ENCODE measurements at places on chromosomes 7 and 10.
A peak's percentile ranks its signal among the peaks of the same experiment; 100 is the strongest.

DNA sequence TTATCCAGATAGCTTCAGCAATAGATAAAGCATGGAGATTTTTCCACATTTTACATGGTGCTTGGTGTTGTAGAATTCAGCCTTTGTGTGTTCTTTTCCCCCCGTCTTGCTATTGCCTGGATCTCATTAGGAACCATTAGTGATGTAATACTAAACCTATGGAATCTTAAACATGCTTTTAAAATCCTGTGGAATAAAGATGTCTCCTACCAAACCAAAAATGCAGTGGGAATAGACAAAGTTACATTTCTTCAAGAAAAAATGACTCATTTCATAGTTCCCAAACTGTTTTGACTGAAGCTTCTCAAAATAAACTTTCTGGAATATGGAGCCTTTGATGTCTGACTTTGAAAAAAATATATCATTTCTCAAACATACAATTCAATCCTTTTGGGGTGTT is 44.0 kb downstream of the CALD1 start:
- DNase-seq, result no peak

DNA sequence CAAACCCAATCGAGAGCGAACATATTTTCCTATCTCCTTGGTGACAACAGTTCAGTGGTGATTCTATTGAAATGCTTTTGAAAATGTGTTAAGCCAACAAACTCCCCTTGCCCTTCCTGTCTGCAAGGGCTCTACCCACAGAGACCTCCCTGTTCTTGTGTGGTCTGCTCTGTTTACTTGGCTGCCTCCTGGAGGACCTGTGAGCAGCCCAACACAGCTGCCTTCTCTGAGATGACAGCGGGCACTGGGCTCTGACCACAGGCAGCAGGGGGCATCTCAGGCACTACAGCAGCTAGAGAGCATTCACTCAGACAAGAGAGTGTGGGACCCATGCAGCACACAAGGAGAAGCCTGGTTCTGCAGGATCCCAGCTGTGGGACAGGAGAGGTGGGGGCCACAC is 416.4 kb downstream of the TCERG1L start:
- DNase-seq, result no peak

DNA sequence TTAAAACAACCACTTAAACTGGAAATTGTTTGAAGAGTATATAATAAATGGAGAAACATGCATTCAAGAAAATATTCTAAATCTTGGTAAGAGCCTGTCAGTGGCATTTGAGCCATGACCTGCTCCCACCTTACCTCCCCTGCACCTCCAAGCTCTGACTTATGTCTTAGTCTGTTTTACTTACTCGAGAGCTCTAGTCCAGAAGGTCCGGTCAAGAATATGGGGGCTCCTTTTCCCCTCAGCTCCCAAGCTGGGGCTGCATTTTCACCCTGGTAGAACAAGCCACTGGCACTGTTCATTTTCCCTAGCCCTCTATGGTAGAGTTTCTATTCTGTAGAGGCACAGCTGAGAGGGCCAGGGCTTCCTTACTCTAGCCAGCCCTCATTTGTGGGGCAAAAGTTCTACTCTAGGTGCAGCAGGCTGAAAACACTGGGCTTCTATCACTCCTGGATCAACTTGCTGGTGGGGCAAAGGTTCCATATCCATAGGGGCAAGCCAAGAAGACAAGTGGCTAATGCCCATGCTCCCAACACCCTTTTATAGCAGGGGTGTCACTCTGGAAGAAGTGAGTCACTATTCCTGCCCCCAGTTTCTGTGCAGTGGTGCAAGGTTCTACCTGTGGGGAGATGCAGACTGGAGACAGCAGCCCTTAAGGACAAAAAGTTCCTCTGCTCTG is 40.6 kb downstream of the ZNF438 start:
- no peak for DNase-seq

DNA sequence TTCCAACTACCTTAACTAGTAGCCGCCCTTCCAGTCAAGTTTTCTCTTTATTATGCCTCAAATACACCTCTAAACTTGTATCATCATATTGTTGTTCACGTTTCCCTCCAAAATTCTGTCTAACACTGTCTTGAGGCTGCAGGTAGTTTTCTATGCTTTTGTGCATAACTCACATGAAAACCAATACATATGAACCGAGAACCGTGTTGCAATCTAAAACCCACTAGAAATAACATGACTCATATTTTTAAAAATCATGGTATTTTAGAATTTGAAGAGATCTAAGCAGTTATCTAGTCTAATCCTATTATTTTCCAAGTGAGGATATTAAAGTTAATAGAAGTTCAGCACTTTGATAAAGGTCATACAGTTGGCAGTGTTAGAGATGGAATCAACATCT is 18.2 kb downstream of the LIPF start:
- DNase-seq, result no peak

GRCh38 chr10:132827423-132827789 is 41.5 kb upstream of the NKX6-2 start:
- no peak for DNase-seq

- no peak for DNase-seq
These were observed 2.0 kb downstream of the FXYD4 start for GRCh38 chr10:43373461-43373860.

DNA sequence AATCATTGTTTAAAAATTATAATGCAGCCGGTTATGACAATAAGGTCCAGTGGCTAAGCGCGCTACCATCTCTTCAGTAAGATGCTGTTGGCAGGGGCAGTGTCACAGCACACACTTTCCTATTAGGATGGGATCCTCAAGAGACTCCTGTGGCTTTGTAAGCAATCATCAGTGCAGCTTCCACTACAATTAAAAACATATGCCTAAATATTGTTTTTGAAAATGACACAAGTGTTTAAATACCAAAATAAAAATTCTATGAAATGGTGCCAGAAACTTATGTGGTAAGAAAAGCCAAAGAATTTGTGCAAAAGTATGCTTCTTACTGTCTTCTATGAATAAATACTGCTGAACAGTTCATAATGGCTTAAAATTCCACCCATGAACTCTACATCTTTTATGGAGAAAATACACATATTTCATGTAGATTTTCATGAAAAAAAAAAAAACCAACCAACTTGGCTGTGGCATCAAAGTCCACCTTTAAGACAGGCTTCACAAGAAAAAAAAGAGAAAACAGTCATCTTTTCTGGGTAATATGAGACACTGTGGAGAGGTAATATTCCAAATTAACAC is 132.8 kb downstream of the SEMA3C start:
- DNase-seq, result no peak

DNA sequence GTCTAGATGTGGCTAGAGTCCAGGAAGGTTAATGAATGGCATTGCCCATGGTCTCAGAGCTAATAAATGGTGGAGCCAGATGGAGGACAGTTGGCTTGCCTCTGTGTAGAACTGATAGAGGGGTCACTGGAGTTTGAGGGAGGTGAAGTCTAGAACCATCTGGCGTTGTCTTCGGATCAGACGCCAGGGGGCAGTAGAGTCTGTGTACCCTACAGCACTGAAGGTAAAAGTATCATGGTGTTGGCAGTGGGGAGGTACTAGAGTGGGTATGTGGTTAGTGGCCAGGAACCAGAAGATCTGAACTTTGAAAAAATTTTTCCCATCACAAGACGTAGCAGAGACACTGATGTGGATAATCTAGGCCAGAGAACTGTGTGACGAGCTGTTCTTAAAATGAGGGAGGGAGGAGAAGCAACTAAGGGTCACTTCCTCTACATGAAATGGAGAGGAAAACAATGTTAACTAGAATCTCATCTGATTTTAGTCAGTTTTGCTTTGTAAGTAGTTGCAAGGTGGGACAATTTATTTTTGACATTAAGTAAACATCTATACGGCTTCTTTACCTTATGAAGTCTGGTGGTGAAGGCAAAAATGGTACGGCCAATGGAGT is 227.9 kb upstream of the PRSS58 start:
- DNase-seq, result no peak

GRCh38 chr10:44756216-44756615 is 154.9 kb upstream of the TMEM72 start:
- peak; percentile 86 for DNase-seq

GRCh38 chr7:44846816-44847508 is 925 bp downstream of the H2AZ2 start:
- no peak for DNase-seq

DNA sequence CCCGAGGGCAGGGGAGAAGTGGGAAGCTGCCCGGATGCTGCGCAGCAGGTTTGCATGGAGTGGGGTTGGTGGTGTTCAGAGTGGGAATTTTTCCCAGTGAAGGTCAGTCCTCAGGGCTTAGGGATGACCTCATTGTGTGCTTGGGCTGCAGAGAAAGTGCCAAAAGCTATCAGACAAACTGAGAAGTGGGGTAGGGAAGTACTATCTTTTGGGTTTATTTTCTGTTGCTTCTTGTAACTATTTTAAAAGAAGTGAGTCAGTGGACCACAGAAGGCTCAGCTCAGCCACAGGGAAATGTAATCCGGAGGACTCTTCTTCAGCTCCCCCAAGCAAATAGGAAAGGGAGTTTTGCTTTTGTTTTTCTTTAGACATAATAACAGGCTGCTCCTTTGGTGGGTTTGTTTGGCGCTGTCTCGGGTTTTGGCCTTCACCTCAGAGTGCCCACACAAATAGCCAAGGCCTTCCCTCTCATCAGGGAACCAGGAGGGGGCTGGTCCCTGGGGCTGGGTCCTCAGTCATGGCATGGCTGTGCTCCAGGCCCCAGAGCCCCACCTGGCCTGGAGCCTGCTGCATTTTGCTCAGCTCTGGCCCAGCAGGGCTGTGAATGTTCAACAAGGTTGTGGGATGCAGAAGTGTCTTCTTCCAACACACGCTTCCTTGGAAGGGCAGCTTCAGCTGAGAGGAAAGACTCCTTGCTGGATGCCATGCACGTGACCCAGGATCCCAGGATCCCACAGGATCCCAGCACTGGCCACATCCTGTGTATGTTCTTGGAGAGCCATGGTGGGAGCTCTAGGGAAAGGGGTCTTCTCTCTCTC is 5.4 kb upstream of the FAM170B start:
- no peak for DNase-seq
